ENCODE measurements at places on chromosomes 2 and 18.

DNA sequence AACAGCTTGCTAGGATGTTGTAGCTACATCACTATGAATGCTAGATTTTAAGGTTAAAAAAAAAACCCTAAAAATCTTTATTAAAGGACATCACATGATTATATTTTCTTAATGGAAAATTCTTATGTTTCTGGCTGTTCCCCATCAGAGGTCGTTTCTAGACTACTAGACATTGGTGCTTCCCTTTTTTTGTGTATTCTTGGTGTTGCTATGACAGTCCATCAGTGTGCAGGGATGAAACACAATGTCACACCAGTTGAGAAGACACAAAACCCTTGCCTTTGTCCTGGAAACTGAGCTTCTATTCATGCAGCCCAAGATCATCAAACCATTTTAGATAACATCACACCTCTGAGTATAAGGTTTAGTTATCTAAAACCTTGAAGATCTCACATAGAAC, 19.9 kb upstream of the TMEM131 start:
- no peak for DNase-seq

GRCh38 chr2:241956521-241957110, 87.1 kb downstream of the RTP5 start:
- DNase-seq, result no peak

GRCh38 chr18:37684590-37684989, 119.0 kb upstream of the CELF4 start:
- no peak for DNase-seq

DNA sequence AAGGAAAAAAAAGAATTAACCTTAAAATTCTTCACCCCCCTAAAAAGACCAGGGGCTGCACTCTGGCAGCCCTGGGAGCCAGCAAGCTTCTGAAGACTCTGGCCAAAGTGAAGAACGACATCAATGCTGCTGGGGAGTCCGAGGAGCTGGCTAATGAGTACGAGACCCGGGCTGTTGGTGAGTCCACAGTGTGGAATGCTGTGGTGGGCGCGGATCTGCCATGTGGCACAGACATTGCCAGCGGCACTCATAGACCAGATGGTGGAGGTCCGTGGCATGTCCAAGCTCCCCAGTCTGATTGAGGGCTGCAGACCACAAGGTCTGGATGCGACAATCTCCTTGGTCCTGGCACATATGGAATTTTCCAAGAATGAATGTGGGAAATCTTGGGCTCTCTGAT, 47.4 kb downstream of the TRPM8 start:
- DNase-seq, result no peak

GRCh38 chr2:209322905-209323512, 100.8 kb upstream of the MAP2 start:
- no peak for DNase-seq

- no peak for DNase-seq
Measured at GRCh38 chr2:227720680-227721079, 2.9 kb upstream of the SLC19A3 start.

Data from HAP-1 (cell line).